ENCODE measurements at places on chromosomes 1 and 21.

DNA sequence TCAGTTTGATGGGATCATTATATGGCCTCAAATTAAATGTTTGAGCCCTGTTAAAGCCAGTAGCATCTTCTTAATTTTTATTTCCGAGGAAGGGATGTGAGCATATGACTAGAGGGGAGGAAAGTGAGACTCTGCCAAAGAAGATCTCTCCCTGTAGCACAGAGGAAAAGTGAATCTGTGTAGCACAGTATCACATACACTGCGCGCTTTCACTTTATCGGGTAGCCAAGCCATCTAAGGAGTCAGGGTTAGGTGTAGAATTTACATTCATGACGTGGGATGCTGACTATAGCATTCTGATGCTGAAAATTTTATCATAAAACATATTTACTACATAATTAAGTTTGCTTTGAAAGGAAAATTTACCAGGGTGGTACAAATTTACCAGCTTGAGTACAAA, 24.0 kb downstream of the LRRC8D start:
- DNase-seq, result no peak

DNA sequence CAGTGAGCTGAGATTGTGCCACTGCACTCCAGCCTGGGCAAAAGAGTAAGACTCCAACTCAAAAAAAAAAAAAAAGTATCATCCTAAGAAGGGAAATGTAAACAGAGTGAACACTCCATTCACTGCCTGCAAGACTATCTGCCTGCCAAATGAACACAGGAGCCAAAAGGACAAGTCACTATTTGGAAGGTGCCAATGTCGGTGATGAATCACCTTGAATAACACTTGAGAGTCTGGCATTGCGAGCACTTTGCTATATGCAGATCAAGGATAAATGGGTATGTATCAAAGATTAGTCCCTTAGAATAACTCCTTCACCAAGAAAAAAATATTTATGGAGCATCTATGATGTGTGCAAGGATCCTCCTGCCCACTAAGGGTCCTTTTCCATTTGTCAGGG, 6.6 kb downstream of the UBR4 start:
- peak; percentile 75 for DNase-seq

- no peak for DNase-seq
Measured at GRCh38 chr1:119293797-119294196, 74.8 kb upstream of the HAO2 start.

GRCh38 chr1:98903261-98903660, 101.4 kb downstream of the PLPPR5 start:
- DNase-seq, result peak; percentile 76

All from mammary epithelial cell (primary cell).